ENCODE measurements at places on chromosomes 5 and 9.
A peak's percentile ranks its signal among the peaks of the same experiment; 100 is the strongest.

DNA sequence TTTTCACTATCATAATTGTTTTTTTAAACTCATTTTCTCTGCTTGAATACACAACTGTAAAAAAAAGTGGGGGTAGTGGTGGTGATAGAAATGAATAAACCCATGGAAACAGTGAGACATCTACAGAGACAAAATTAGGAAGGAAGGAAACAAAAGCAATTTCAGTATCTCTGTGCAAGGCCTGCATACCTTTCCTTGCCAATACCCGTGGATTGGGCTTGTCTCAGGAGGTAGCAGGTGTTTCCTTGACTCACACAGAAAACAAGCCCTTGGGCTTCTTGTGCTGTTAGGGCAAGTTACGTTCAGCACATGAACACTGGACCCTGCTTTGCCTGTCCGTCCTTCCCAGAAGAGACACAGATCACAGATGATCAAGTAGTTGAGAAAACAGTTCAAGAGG, 372.2 kb downstream of the ZSWIM6 start:
- DNase-seq: no peak

DNA sequence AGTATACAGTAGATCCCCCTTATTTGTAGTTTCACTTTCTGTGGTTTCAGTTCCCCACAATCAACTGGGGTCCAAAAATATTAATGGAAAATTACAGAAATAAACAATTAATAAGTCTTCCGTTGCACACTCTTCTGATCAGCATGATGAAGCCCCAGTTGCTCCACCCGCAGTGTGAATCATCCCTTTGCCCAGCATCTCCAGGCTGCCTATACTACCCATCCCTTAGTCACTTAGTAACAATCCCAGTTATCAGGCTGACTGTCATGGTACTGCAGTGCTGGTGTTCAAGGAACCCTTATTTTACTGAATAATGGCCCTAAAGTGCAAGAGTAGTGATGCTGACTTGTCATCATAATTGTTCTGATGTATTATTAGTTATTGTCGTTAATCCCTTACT, 28.9 kb downstream of the SHC3 start:
- DNase-seq: no peak

DNA sequence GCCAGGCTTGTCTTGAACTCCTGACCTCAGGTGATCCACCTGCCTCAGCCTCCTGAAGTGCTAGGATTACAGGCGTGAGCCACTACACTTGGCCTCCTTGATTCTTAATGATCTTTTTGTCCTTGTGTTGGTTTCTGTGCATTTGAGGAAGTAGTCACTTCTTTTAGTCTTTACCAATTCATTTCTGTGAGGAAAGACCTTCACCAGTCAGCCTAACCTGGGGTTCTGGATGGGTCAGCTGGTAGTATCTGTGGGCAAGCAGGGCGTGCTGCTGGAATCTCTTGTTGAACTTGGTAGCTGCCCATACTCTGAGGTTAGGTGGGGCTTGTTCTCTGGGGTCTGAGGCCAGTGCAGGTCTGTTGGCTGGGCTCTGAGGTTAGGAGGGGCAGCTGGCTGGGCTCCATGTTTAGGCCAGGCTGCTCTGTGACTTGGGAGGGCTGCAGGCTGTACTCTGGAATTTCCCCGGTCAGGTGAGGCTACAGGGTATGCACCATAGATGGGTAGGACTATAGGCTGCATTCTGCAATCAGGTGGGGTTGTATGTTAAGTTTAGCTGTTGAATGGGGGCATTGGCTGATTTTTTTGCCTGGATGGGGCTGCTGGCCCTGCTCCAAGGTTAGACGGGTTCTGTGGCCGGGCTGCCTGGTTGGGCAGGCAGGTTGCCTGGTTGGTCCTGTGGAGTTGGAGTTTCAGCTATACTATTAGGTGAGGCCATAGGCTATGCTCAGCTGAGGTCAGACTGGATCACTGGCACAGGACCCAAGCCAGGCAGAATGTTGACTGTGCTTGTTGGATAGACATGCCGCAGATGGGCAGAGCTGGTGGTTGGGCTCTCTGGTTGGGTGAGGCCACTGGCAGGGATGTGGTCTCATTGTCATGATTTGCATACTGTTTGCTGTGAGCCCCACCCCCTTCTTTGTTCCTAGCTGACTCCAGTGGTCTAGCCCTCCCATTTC, 19.2 kb downstream of the UBAP1 start:
- DNase-seq: no peak

DNA sequence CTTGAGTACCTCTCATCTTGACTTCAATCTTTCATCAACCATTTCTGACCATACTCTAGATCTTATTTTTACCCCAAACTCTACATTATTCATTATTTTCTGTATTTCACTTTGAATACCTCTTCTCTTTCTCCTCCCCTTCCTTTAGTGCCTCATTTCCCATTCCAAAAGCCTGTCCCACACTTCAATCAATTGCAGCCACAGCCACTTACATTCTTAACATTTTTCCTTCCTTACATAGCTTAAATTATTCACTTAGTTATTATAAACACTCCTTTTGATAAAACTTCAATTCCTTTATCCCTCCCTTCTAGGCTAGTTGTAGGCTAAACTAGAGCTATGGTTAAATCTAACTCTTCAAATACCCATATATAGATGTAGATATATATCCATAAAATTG, 344.0 kb downstream of the PRR16 start:
- DNase-seq: no peak

- no peak for DNase-seq
These were observed 303.6 kb downstream of the PIK3R1 start for GRCh38 chr5:68519143-68519542.

- no peak for DNase-seq
These were observed 2.2 kb downstream of the TNFSF15 start for GRCh38 chr9:114803479-114804265.

- peak; percentile 8 for DNase-seq
These were observed 62.9 kb upstream of the PPARGC1B start for GRCh38 chr5:149667084-149667828.

DNA sequence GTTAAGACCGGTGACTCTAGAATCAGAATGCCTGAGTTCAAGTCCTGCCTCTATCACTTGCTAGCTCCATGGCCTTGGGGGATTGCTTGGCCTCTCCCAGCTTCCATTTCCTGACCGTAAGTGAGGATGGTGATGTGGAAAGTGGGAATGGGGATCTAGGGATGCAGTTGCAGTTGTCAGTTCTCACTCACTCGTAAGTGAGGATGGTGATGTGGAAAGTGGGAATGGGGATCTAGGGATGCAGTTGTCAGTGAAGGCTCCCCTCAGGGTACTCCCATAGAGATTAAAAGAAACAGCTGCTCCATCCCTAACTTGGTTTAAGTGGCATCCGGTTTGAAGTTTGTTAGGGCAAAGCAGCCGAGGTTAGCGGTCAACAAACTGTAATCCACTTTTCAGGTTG, 3.0 kb upstream of the IL9 start:
- DNase-seq: no peak

DNA sequence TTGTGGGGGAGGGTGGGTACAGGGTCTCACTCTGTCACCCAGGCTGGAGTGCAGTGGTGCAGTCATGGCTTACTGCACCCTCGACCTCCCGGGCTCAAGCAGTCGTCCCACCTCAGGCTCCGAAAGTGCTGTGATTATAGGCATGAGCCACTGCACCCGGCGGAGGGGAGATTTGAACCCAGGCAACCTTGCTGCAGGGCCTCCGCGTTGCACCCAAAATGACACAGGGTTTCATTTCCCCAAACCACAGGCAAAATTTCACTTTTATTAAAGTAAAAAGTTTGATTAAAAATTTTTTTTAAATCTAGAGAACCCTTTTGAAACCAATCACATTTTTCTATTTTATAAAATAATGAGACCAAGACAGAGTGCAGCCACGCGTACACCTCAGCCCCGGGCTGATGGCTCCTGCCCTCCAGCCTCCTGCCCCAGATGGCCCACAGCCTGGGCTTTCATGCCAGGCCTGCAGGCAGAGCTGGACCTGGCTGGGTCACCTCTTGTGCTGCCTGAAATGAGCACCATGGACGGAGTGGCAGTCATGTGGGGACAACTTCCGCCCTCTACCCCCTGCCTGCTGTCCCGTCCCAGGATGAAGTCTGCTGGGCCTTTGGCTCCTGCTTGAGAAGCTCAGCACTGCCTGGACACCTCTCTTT, 30.5 kb downstream of the USP20 start:
- no peak for DNase-seq

GRCh38 chr5:157682257-157682656, 10.9 kb downstream of the C5orf52 start:
- DNase-seq: no peak

All from CD4-positive, alpha-beta T cell treated with Interleukin-6 for 4 hours (primary cell).